ENCODE measurements at places on chromosomes 1 and 21. TPM values are rescaled to one million over a fixed set of nuclear protein-coding genes. Genes with fewer than 3 reads are reported as not detected.

Gene LHX8
- not detected for total RNA-seq

Gene GNAT2
- total RNA-seq: not detected

Gene DUSP12
- total RNA-seq: 10.5 TPM

Gene KCND3
- total RNA-seq: 0.94 TPM

All from colonic mucosa (tissue), 4 donors.